ENCODE measurements at places on chromosomes 4 and X.

- no peak overlapping the region for H3K4me3 ChIP-seq
- no peak for DNase-seq
- H3K36me3 ChIP-seq, result peaks cover 14% of the 10 kb centered on the region
- no peaks in the 10 kb centered on the region for H3K27me3 ChIP-seq
Measured at GRCh38 chr4:182914357-182914756, 2.8 kb downstream of the DCTD start.

DNA sequence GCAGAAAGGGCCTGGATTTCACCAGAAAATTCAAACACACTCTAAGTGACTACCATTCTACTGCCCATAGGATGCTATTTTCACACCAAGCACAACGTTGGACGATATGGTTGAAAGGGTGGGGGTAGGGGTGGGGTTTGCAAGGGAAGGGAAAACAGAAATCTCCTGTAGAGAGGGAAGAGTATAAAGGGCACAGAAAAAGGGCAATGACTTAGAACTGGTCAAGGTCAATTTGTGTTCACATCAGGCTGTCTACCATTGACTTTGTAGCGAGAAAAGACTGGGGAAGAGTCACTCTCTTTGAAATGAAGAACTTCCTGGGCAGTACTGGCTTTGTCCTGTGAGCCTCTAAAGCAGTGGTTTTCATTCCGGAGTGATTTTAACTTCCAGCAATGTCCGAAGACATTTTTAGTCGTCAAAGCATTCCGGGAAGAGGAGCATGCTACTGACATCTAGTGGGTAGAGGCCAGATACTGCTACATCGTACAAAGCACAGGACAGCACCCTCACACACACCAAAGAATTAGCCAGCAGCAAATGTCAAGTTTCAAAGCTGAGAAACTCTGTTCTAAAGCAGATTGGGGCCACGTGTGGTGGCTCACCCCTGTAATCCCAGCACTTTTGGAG, 48.4 kb upstream of the SLC7A3 start:
- H3K4me3 ChIP-seq, result no peak overlapping the region
- H3K36me3 ChIP-seq, result no peaks in the 10 kb centered on the region
- no peaks in the 10 kb centered on the region for H3K4me1 ChIP-seq
- no peaks in the 10 kb centered on the region for H3K27me3 ChIP-seq
- H3K27ac ChIP-seq, result no peak overlapping the region
- no peak for DNase-seq

GRCh38 chrX:3450881-3451570, 104.6 kb upstream of the MXRA5 start:
- no peaks in the 10 kb centered on the region for H3K27me3 ChIP-seq
- no peak overlapping the region for H3K27ac ChIP-seq
- DNase-seq, result no peak
- H3K4me3 ChIP-seq, result no peak overlapping the region

- peaks cover 9% of the 10 kb centered on the region for H3K27me3 ChIP-seq
- H3K4me3 ChIP-seq, result no peak overlapping the region
- DNase-seq, result no peak
- no peaks in the 10 kb centered on the region for H3K4me1 ChIP-seq
- no peak overlapping the region for H3K27ac ChIP-seq
Measured at GRCh38 chr4:185524888-185525863, 10.1 kb downstream of the PDLIM3 start.
